HCT116 (cell line): ENCODE measurements at places on chromosomes 5 and 9. TPM values are rescaled to one million over a fixed set of nuclear protein-coding genes. Genes with fewer than 3 reads are reported as not detected.

GRCh38 chr5:109041317-109041716 is 293.6 kb downstream of the FER start:
- H3K4me1 ChIP-seq, result no peaks in the 10 kb centered on the region
- DNase-seq, result no peak
- no peak overlapping the region for H3K4me3 ChIP-seq
- no peaks in the 10 kb centered on the region for H3K36me3 ChIP-seq
- H3K27me3 ChIP-seq, result no peaks in the 10 kb centered on the region

GRCh38 chr5:42881416-42882117 is 69.9 kb upstream of the SELENOP start:
- H3K4me3 ChIP-seq, result no peak overlapping the region
- no peak for DNase-seq
- no peaks in the 10 kb centered on the region for H3K4me1 ChIP-seq

DNA sequence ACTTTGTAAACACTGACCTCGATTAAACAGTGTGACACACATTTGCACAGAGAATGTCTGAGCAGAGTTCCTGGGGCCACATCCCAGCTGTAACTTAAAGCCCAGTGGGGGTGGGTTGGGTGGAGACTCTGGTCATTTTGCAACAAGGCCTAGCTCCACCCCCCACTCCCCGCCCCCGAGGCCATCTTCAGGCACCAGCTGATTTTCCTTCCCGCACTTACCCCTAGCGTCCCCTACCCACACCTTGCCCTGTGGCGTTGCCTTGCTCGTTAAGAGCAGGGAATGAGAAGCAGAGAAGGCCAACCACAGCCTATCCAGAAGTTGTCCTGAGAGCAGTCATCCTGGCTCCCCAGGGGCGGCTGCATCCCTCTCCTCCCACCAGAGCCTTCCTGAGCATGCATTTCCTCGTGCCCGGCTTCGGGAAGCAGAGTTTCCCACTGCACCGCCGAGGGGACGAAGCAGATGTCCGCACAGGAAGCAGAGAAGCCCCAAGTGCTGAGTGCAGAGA is 101.7 kb upstream of the SARDH start:
- no peaks in the 10 kb centered on the region for H3K4me1 ChIP-seq
- DNase-seq, result no peak
- H3K27ac ChIP-seq, result no peak overlapping the region
- H3K4me3 ChIP-seq, result no peak overlapping the region
- no peaks in the 10 kb centered on the region for H3K27me3 ChIP-seq
- H3K36me3 ChIP-seq, result no peaks in the 10 kb centered on the region

GRCh38 chr5:8585230-8586018 is 716.5 kb downstream of the MTRR start:
- H3K4me1 ChIP-seq, result no peaks in the 10 kb centered on the region
- no peak overlapping the region for H3K4me3 ChIP-seq
- no peaks in the 10 kb centered on the region for H3K36me3 ChIP-seq
- DNase-seq, result no peak
- no peak overlapping the region for H3K27ac ChIP-seq

DNA sequence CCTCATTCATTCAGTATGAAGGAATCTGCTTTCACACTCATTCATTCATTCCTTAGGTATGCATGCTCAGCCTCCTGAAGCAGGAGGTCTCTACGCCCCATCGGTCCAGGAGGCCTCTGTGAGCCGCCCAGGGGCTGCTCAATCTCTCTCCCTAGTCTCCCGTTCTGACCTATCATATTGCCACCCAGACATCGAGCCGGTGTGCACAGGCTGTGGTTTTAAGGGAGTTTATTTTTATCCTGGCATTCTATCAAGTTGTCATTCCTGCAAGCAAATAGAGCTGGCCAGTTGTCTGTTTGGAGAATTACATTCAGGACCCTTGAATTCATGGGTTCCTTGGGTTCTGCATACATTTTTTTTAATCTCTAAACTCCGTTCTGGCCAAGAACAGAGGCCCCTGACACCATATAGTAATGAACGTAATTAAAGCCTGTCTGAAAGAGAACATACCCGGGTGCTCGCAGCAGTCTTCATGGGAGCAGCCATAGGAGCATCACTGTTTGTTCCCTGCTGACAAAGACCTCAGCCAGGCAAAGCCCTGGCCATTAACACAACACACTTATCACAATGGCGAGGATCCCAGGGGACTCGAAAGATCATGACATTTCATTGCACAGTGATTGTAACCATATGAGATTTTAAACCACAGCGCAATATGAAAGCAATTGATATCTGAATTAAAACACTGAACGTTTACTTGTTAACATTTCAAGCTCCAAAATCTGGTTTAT is 80.9 kb downstream of the ADAMTS16 start:
- H3K4me3 ChIP-seq, result no peak overlapping the region
- H3K27ac ChIP-seq, result no peak overlapping the region
- H3K4me1 ChIP-seq, result no peaks in the 10 kb centered on the region
- DNase-seq, result no peak

- no peak overlapping the region for H3K4me3 ChIP-seq
- H3K36me3 ChIP-seq, result no peaks in the 10 kb centered on the region
- no peak for DNase-seq
- H3K27ac ChIP-seq, result no peak overlapping the region
- no peaks in the 10 kb centered on the region for H3K4me1 ChIP-seq
These were observed 193.7 kb downstream of the CACNA1B start for GRCh38 chr9:138071292-138071691.

DNA sequence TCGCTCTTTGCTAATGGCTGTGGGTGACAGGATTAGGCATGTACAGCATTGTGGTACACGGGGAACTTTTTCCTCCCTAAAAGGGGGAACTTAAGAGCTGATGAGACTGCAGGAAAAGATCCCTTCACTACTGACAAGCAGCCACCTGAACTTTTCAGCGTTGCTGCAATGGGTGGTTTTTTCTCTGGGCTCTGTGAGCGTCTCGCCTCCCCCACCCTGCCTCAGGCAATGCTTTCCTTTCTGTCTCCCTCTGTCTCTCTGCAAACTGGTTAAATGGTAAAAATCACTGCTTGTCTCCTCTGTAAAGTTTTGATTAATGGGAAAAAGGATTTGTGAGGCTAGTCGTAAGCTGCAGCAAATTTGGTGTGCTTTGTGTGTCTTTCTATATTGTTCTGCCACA is 20.3 kb downstream of the HSD17B3 start:
- H3K27me3 ChIP-seq, result no peaks in the 10 kb centered on the region
- DNase-seq, result no peak
- H3K4me3 ChIP-seq, result no peak overlapping the region
- H3K27ac ChIP-seq, result no peak overlapping the region
- no peaks in the 10 kb centered on the region; the same call in 1 of the 2 replicates for H3K36me3 ChIP-seq

DNA sequence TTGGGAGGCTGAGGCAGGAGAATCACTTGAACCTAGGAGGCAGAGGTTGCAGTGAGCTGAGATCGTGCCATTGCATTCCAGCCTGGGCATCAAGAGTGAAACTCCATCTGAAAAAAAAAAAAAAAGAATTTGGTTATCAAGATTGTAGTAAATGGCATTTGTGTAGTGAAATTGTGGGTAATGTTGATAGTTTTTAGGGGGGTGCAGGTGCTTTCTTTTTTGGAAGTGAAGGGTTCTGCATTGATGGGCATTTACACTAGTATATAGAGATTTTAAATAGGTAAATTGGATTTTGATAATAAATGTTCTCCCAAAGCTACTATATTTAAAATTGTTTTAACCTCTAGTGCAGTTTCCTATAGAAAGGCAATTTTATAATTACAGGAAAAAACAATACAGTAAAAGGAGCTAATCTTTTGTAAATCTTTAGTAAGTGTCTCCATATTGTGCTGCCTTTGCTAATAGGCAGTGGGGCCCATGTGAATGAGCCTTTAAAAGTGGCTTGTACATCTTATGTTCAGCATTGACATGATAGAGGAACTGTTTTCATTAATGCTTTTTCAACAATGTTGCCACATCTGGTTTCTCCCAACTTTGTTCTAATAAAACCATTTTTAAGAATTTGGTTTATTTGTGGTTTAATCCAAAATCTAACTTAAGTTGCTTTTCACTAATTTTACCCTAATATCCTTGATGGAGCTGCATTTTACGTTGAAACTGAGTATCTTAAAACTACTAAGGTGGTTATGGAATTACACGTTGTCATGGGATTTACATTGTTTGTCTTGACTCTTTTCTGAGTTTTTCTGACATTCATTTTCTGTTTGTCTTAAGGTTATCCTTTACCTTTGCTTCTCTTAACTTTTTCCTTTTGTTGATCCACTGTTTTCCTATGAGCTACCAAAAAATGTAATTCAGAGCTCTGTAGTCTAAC is 11.1 kb downstream of the MATR3 start:
- no peak for DNase-seq
- H3K27ac ChIP-seq, result no peak overlapping the region
- H3K4me1 ChIP-seq, result peaks cover 11% of the 10 kb centered on the region
- H3K4me3 ChIP-seq, result no peak overlapping the region

GRCh38 chr5:35803191-35803651 is 53.5 kb upstream of the IL7R start:
- no peak for DNase-seq
- no peak overlapping the region for H3K4me3 ChIP-seq
- H3K36me3 ChIP-seq, result no peaks in the 10 kb centered on the region

- no peak for DNase-seq
- no peak overlapping the region for H3K4me3 ChIP-seq
- H3K4me1 ChIP-seq, result no peaks in the 10 kb centered on the region
- no peak overlapping the region for H3K27ac ChIP-seq
- H3K27me3 ChIP-seq, result peaks cover 35% of the 10 kb centered on the region
These were observed 142.6 kb downstream of the FAM114A2 start for GRCh38 chr5:153896117-153896516.

The MIGA2 gene
- total RNA-seq, result 23.7 TPM

The NUTM2G gene
- not detected for total RNA-seq

The FBXL7 gene
- 0.05 TPM for total RNA-seq

The SH3RF2 gene
- total RNA-seq, result 14.3 TPM

The AK3 gene
- total RNA-seq, result 43.0 TPM
